ENCODE measurements at places on chromosomes 7 and 10.
A peak's percentile ranks its signal among the peaks of the same experiment; 100 is the strongest.

- DNase-seq, result no peak
Measured at GRCh38 chr10:35442028-35442427, 105.7 kb downstream of the CCNY start.

GRCh38 chr10:100600218-100600617, 64.5 kb downstream of the HIF1AN start:
- no peak for DNase-seq

- no peak for DNase-seq
Measured at GRCh38 chr10:70323138-70323696, 39.4 kb upstream of the NPFFR1 start.

DNA sequence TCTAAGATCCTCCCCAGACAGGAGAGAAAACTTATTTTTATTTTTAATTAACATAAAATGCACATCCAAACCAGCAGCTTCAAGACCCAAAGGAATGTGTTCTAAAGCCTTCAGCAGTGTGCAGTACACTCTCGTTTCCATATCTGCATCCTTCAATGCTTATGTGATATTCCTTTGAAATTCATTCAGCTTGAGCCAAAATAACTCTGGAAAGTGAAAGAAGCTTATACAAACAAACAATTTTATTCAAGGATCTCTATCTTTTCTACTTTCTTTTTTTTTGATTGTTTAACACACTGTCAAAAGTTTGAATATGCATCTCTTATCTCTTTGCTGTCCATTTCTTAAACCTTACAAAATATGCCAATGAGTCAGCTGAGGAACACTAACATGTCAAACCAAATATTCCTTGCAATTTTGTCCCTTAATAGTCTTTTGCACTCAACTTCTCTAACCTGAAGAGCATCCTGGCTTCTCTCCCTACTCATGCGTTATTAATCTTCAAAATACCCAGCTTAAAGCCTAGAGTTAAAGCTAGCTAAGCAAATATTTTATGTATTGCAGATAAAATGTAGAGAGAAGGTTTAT, 124.3 kb downstream of the THSD7A start:
- peak; percentile 33 for DNase-seq

- DNase-seq, result no peak
Measured at GRCh38 chr10:110797416-110797815, 74.3 kb upstream of the PDCD4 start.

- DNase-seq, result peak; percentile 57
Measured at GRCh38 chr10:118594392-118595063, 920 bp downstream of the PRLHR start.

DNA sequence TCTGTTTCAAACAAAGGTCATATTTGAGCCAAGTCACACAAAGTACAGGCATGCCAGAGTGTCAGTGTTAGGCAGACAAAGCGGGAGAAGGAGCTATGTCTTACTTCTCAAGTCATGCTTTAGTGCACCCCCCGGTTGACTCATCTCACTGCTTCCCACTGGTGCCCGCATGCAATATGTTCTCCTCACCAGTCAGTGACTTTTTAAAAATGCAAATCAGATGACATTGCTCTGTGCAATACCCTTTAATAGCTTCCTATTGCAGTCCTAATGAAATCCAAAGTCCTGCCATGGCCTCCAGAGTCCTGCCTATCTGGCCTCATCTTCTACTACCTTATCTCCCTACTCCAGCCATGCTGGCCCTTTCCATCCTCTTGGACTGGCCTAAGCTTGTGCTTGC, 429.1 kb downstream of the ACTR3B start:
- DNase-seq, result no peak

DNA sequence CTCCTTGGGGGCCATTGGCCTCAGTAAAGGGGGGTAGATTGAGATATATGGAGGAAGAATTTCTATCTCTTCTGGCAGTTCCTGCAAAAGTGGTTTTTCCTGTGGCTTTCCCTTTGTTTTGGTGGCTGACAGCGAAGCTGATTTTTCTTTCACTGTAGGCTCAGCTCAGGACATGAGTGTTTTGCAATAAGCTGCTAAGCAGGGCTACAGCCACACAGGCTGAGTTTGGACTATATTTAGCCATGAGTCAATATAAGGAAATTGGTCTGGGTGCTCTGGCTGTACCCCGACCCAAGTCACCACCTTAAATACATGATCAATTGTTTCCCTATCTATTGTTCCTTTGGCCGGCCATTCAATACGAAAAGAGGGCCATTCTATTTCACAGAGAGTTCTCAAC, 212.7 kb upstream of the KCND2 start:
- peak; percentile 60 for DNase-seq

DNA sequence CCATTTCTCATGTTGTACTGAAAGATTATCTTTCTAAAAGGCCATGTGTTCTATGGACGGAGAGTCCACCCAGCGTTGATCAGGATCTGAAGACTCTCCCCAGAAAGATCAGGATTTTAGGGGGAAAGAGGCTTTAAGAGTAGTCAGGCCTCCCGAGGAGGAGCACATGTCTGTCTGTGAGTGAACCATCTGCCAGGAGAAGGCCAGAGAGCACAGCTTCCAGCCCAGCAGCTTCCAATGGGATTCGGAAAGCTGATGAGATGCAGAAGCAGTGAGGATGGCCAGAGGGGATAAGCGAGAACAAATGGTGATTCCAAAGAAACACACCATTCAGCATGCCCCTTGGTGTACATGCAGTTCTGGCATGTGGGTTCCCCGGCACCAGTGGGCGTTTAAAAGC, 88.5 kb upstream of the TCERG1L start:
- no peak for DNase-seq

- peak; percentile 83 for DNase-seq
Measured at GRCh38 chr10:4656576-4657194, 169.3 kb upstream of the AKR1E2 start.

DNA sequence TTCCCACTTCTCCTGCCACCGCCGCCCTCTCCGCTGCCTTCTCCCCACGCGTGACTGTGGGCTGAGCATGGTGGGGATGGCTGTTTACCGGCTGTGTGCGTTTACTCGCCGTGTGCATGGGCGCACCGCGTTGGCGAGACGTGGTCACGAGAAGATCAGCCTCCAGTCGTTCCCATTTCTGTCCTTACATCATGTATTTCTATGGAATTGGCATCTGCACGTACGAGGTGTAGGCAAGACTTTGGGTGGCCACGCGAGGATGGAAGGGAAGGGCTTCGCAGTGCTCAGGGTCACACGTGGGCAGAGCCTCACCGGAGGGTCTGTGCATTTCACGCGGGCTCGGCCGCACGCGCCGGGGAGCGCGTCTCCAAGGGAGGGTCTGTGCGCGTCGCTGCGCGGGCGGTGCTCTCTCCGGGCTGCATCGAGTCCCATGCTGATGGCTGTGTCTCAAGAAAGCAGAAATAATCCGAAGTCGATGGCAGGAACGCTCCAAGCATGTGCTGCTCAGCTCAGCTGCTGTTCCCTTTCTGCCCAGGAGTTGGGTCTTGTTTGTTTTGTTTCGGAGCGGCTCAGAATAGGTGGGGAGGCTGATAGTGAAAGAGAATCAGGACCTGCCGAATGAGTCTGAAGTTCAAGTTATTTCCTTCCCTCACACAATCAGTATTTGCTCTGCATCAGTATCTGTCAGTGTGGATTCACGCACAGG, 973 bp downstream of the CAMK1D start:
- DNase-seq, result peak; percentile 24

- DNase-seq, result no peak
Measured at GRCh38 chr7:158322616-158323530, 264.8 kb downstream of the PTPRN2 start.

DNA sequence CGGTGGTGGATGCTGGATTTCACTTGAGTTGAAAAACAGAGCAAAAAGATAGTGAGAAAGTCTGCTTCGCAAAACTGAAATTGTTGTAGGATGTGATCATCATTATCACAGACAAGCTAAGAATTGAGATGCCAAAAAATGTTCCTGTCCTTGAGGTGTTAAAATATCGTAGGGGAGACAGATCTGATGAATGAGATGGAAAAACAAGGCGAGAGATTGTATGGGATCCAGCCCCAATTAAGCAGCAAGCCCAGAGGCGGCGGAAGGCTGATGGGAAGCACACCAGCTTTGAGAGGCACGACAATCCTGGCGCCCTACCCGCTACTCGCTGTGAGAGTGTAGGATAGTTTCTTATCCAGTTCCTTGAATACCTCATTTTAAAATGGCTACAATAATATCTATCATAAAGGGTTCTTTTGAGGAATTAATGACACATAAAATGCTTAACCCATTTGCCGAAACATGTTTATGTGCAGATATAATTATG, 131.1 kb upstream of the PTN start:
- DNase-seq, result no peak

- peak; percentile 93 for DNase-seq
Measured at GRCh38 chr10:63798599-63799498, 277.6 kb downstream of the REEP3 start.

- no peak for DNase-seq
Measured at GRCh38 chr7:140519007-140519399, 39.7 kb upstream of the MKRN1 start.

- no peak for DNase-seq
Measured at GRCh38 chr7:158266426-158266816, 321.2 kb downstream of the PTPRN2 start.

DNA sequence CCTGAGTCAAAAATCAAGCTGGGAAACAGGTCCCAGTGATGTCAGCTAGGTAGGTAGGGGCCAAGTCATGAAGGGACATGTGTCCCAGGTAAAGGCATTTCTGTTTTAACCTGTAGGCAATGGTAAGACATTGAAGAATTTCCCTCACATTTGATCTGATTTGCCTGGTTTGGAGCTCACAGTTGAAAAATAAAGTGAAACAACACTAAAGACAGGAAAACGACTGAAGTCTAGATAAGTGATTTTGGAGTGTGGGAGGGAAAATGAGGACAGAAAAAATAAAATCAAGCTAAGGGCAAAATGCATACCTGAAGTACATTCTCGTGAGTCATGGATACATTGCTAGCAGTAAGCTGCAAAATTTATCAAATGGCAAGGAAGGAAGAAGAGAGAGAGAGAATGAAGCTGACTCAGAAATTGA, 169.9 kb downstream of the SKIDA1 start:
- DNase-seq, result peak; percentile 57

GRCh38 chr10:79053081-79053434, 15.7 kb upstream of the ZMIZ1 start:
- DNase-seq, result no peak

- no peak for DNase-seq
Measured at GRCh38 chr7:40799-41750, 151.3 kb upstream of the FAM20C start.

GRCh38 chr7:68914006-68914405, 684.3 kb upstream of the AUTS2 start:
- no peak for DNase-seq

GRCh38 chr7:27410812-27411544, 168.4 kb downstream of the EVX1 start:
- DNase-seq, result no peak

- no peak for DNase-seq
Measured at GRCh38 chr10:53903756-53904155, 897.3 kb downstream of the PCDH15 start.

GRCh38 chr10:32981760-32982159, 23.7 kb upstream of the ITGB1 start:
- peak; percentile 93 for DNase-seq

DNA sequence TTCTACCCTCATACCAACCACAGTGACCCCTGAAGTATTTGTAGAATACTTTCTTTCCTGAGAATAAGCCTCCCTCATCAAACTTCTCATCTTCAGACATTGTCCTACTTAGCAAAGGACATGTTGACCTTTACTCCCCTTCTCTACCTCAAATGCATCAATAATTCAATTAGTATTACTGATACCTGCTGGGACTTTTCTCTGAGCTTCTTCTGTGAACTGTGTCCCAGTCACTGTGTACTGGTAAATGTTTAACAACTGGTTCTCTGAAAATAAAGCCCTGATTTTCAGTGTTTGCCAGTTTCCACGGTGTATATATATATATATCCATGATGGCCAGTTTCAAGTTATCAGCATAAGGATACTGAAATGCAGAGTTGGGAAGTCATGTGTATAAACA, 12.2 kb downstream of the PANK1 start:
- no peak for DNase-seq

DNA sequence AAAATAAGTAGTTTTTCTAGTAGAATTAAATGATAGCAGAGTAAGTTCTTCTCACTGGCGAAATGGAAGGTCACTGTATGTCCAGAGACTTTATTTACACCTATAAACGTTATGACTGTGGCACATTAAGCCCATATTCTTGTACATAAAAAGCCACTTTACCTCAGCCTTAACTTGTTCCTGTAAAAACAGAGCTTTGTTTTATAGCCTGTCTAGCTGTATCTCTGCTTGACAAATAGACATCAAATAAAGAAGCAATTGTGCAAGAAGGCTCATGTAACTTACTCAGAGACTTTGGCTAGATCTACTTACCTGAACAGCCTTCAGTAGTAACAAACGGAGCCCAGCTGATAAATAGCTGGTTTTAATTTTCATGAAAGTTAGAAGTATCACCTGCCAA, 324.1 kb upstream of the BMPER start:
- no peak for DNase-seq

GRCh38 chr7:29604052-29604451, 40.4 kb downstream of the PRR15 start:
- DNase-seq, result no peak

- no peak for DNase-seq
Measured at GRCh38 chr10:70462349-70462984, 16.1 kb upstream of the PALD1 start.

- DNase-seq, result no peak
Measured at GRCh38 chr7:154672659-154673415, 330.1 kb downstream of the PAXIP1 start.

GRCh38 chr7:3037259-3037658, 6.4 kb downstream of the CARD11 start:
- no peak for DNase-seq

DNA sequence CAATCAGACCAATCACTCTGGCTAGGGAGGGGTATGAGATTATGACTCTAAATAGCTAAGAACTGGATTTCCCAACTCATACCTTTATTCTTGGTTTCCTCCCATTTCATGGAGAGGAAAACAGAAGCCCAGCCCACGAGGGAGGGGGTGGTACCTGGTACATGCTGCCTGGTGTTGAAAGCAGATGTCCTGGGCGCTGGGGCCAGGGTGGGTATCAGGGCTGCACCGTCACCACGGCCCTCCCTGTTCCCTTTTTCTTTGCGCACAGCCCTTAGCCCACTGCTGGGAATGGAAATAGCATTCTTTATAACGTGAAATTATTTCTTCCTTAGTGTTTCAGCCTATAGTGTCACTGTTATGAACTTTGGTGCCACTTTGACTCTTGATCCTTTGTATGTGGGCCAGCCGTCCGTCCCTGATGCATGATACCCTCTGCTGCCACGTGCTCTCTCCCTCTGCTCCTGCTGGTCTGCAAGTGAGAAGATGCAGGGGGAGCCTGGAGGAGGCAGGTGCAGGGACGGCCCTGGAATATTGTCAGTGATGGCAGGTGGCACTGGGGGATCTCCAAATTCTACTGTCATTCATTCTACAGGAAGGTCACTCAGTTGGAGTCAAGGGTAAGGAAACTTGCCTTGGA, 158.5 kb downstream of the CDH23 start:
- no peak for DNase-seq

DNA sequence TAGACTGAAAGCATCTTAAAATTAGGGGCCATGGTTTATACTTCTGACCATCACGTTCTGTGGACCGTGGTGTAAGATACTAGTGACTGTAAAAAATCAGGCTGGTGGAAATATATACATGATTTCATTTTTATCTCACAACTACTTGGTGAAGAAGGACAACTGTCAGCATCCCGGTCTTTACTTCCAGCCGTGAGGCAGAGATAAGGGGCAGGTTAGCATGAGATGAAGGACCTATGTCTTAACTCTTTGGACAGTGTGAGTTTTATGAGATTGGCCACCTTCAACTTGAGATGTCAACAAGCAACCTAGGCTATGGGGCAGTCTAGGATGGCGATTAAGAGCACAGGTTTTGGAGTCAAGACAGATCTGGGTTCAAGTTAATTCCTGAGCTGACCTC, 37.5 kb upstream of the FAM171A1 start:
- no peak for DNase-seq
